ENCODE measurements at places on chromosomes 4 and X.

GRCh38 chr4:73068491-73069337 lies 802 bp downstream of the COX18 start:
- no peak for DNase-seq

- DNase-seq, result no peak
Observed at GRCh38 chr4:76090241-76090691, 15.8 kb downstream of the ART3 start.

- no peak for DNase-seq
Observed at GRCh38 chr4:105061731-105062130, 84.9 kb upstream of the TET2 start.

DNA sequence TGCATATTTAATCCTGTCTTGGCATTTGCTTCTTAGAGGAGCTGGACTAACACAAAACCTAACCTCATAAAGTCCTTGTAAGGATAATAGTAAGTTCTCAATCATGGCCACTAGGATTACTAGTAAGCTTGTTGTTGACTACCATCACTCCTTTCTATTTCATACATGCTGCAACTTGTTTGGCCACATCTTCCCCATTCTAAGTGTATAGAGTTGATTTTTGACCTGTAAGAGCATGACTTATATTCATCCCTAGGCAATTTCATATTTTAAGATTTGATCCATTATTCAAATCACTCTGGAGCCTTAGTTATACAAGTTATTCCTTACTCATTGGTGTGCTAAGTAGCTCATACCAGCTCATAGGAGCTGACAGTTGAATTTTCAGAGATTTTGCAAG lies 109.4 kb downstream of the EFHC2 start:
- DNase-seq, result no peak

DNA sequence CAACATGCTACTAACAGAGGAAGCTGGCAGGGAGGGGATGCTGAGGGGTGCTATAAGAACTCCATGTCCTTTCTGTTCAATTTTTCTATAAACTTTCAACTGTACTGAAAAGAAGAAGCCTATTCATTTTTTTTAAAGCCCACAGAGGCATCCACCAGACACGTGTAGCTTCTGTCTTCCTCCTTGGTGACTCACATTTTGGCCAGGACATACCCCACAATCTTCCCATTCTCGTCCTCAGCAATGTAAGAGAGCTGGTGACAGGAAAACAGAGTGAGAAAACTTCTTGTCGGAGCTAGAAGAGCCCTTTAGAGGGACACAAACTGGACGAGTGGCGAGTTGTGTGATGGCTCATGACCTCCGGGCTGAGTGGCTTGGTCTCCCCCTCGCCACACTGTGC lies 1.1 kb downstream of the NAA10 start:
- no peak for DNase-seq

DNA sequence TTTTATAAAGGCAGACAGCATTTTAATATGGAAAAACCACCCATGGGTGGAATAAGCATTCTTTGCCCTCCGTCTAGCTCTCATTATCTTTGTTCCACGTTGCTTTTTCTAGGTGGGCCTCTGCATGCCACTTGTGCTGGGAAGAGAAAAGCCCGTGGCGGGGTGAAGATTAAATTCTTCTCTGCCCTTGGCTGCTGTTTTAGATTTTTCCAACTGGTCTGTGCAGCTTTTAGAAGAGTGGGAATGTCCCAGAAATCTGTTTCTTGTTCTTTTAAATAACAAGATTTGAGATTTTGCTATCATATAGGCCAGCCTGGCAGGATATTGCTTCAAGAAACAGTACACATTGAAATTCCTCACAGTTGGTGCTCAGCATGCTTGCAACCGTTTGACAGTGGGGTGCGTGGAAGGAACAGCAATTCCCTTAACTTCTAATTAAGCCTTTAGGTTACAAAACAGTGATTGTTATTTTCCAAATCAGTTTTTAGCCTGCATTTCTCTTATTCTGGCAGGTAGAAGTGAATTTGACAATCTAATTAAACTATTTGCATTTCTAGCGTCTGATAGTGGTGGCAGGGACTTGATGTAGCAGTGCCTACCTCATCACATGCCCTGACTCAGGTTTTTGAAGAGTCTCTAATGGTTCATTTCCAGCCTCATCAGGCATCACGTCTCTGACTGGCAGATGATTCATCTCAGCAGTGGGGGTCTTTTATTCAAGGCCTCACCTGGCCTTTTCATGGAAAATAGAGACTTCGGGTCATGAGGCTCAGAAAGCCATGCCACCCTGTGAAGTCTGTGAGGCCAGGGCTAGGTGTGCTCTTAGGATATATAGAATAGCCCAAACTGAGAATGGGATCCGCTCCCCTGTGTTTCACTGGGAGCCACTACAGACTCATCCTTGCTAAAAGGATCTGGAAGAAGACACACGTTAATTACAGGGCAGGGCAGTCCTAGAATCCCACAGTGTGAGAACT lies 50.8 kb downstream of the PPEF1 start:
- DNase-seq, result no peak

DNA sequence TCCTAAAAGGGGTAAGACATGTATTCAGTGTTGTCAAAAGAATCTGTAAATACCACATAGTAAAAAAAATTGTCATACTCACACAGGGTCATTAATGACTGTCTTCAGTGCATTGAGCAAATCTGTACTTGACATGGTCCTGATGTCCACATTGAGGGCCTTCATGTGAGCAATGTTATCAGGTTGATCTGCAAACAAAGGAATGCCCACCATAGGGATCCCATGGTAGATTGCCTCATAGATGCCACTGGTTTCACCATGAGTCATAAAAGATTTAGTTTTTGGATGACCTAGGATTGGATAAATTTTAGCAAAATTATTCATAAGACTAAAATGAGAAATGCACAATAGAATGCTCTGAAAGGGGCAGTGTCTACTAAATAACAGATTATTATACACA lies 38.1 kb upstream of the UGT2B15 start:
- no peak for DNase-seq

DNA sequence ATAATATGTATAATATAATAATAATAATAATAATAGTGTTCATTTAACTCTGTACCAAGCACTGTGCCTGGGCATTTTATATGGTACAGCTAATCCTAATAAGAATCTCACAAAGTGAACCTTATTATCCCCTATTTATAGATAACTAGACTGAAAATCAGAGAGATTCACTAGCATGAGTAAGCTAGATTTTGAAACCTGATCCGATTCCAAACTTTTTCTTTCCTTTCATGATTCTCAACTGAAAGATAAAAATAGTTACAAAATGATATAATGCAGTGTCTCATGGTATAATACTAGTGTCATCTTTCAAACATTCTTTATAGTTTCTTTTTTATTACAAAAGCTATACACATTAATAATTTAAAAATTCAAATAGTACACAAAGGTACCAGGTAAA lies 55.9 kb upstream of the RNF128 start:
- DNase-seq, result no peak

DNA sequence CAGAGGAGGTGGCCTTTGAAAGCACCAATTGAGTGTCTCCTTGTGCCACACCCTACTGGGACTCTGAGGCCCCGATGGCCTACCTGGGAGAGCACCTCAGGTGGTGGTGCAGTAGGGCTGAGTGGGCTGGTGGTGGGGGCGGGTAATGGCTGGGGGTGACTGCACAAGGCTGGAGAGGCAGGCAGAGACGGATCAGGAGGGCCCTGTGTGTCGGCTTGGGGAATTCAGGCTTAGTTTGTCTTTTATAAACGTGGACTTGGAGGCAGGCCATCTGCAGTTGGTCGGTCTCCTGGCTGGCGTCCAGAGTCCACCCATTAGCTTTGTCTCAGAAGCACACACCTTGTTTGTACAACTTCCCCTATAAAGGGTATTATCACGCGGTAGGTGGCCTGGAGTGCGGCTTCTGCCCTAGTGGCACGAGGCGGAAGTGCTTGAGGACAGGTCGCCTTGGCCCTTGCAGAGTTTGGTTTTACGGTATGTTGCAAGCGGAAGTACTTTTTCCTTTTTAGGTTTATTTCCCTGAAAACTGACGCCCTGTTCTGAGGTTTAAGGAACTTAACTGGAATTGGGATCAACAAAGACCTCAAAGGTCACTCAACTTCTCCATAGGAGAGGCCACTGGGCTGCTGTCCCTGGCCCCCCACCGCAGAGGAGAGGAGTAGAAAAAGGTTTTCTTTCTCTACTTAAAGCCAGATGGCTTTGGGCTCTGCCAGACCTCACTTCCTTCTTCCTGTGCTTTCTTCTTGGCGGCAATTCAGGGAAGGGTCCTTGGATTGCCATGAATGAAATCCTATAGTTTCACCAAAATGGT lies 8.0 kb downstream of the TBC1D14 start:
- DNase-seq, result peak; percentile 45

DNA sequence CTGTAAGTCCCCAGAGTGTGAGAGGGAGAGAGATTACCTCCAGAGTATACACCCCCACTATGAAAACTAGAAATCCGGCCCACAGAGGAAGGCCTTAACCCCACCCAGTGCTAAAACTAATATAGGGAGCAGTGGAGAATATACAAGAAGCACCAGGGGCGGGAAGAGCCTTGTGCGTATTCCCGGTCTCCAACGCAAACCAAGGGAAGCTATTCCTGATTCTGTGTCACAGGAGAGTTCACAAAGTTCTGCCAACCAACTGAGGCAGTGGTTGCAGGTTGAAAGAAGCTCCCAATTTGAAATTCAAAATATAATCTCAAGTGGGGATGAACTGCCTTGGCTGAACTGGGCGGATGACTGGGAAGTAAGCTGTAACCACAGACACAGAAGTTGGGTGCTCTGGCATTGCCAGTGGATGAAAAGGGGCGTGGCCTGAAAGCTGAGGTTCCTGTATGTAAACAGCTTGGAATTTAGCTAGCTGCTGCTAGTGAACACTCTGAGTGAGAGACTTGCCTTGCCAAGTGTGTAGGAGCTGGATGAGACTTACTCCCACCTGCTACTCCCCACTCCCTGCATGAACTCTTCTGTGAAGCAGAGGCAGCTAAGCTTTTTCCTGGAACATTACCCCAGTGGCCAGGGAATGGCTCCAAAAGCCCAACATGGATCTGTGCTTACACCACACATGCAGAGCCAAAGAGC lies 32.7 kb downstream of the ELF2 start:
- DNase-seq, result no peak

DNA sequence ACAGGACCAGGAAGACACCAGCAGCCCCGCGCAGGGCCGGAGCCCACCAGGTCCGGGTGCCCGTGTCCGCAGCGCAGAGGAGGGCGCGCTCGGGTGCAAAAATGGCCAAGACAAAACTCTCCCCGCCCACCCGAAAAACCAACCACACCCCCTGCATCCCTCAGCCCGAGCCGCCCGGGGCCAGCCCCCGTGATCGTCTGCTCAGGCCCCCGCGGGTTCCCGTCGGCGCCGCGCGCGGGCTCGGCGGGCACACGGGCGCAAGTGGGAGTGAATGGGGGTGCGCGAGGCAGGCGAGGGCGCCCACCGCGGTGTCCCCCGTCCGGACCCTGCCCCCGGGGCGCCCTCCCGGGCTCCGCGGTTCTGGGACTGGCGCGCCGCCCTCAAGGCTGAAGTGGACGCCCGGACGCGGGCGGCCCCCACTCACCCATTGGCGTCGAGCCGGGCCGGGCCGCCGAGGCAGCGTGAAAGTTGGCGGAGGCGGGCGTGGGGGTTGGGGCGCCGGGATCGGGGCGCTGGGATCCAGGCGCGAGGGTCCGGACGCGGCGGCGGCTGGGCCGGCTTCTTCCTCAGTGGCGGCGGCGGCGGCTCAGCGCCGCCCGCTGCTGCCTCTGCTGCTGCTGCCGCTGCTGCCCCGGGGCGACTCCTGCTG lies 393 bp downstream of the SH3KBP1 start:
- peak; percentile 32 for DNase-seq

- no peak for DNase-seq
Observed at GRCh38 chr4:164501074-164501473, 252.9 kb upstream of the SMIM31 start.

DNA sequence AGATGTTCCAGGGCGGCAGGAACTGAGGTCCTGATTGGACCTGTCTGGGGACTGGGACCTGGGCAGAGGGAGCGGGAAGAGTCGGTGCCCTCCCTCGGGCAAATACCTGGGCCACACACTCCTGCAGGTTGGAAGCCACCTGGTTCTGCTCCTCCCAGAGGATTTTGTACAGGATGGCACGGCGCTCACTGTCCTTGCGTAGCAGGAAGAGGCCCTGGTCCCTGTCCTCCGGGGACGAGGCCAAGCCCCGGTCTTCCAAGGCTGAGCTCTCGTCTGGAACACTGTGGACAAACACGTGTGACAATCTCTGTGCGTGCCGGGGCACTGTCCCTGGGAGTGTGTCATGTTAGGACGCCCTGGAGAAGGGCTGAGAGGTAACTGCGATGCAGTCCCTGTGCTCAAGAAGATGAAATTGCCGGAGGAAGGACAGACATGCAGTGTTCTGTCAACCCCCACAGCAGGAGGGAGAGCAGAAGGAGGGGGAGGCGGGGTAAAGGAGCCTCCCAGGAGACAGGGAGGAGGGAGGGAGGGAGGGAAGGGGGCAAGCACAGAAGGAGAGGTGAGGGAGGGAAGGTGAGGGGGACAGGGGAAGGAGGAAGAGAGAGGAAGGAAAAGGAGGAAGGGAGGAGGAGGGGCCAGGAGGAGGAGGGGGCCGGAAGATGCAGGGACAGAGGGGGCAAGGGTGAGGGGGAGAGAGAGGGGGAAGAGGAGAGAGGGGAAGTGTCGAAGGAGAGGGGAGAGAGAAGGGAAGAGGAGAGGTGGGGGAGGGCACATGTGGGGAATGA lies 29.0 kb downstream of the PDHA1 start:
- peak; percentile 5 for DNase-seq

- DNase-seq, result no peak
Observed at GRCh38 chr4:12734586-12734985, 749.6 kb downstream of the RAB28 start.

GRCh38 chrX:129262912-129263311 lies 260.4 kb downstream of the SMARCA1 start:
- no peak for DNase-seq

DNA sequence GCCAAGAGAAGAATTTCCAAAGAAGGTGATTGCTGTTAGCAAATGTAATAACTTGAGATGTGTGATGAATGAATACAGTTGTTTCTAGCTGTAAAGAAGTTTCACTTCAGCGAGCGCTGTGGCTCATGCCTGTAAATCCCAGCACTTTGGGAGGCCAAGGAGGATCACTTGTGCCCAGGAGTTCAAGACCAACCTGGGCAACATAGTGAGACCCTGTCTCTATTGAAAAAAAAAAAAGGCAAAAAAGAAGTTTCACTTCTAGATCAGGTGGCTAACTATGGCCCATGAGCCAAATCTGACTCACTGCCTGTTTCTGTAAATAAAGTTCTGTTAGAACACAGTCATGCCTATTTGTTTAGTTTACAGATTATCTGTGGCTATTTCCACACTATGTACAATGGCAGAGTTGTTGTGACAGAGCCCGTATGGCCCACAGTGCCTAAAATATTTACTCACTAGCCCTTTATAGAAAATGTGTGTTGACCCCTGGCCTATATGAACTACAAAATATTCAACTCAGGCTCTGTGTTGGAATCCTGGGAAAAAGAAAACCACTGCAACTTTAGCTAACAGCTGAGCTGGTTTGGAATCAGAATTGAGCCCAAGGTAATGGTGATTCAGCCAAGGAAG lies 54.1 kb upstream of the PRPS1 start:
- no peak for DNase-seq
